Stimulated activated CD4-positive, alpha-beta T cell treated with anti-CD3 and anti-CD28 coated beads, Interleukin-2, amount 100 ng/mL, for 48 hours (primary cell): ENCODE measurements at places on chromosomes 12 and 14.

- no peak for DNase-seq
These were observed 38.2 kb downstream of the SLC6A12 start for GRCh38 chr12:175759-176158.

DNA sequence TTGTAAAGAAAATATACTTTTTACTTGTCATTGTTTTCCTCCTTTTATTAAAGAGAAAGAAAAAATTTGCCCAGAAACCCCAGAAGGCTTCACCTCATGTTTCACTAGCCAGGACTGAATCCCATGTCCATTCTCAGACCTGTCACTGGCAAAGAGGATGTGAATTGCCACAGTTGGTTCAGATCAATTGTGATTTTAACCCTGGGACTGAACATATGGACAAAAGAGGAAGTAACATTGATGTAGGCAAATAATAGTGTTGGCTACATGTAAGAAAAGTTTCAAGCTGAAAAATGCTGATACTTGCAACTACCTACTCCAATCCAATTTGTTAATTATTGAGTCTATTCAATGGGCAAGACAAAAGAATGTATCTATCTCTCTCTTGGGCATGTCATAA lies 8.6 kb upstream of the CCDC196 start:
- no peak for DNase-seq

GRCh38 chr14:70318635-70319013 lies 40.9 kb downstream of the COX16 start:
- DNase-seq: no peak

DNA sequence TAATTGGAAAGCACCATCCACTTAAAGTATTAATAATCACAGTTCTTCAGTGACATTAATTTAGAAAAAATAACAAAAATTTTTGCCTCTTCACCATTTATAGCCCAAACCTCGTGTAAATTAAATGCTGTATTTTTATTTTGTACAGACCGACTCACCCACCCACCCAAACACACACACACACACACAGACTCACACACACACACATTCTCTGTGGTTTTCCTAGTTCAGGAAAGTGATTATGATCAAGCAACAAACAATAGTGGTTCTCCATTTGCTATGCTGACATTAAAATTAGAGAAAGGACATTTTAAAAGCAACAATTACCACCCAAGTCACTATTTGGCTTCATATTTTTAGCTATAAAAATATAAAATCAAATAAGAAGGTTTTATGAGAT lies 112.5 kb upstream of the FLRT2 start:
- no peak for DNase-seq

DNA sequence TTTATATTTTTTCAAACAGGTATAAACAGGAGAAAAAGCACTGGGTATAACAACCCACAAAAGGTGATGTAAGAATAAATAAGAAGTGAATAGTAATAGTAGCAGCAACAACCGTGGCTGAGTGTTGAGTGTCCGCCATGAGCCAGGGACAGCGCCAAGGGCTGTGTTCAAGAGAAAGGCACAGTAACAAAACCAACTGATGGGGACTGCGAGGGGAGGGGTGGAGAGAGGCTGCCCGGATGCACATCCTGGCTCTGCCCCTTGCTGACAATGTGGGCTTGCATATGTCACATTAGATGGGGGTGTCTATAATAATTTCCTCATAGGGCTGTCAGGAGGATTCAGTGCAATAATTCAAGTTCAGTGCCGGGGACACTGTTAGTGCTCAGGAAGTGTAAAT lies 912.4 kb downstream of the VRK1 start:
- DNase-seq: no peak
